ENCODE measurements at places on chromosomes 2 and 18. TPM values are rescaled to one million over a fixed set of nuclear protein-coding genes. Genes with fewer than 3 reads are reported as not detected.

GRCh38 chr2:212228743-212229171, 309.8 kb downstream of the ERBB4 start:
- DNase-seq = no peak

DNA sequence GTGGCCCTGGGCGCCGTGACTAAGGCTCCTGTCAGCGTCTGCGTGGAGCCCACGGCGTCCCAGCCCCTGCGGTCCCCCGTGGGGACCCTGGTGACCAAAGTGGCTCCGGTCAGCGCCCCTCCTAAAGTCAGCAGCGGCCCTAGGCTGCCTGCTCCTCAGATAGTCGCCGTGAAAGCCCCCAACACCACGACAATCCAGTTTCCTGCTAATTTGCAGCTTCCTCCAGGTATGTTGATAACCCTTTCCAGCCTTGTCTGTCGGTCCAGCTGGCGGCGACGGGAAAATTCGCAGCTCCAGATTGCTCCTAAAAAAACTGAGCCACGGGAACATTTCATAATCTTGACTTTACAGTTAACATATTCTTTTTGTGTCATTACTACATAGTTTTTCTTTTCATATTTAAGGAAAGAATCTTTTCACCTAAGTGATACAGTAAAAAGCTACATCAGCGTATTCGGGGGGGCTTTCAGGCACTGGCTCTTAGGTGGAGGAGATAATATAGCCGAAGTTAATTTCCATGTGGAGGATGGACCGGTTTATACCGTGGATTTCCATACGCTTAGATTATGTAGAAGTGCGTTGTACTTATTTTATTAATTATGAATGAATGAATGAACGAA, 916 bp downstream of the TAF4B start:
- DNase-seq = no peak

DNA sequence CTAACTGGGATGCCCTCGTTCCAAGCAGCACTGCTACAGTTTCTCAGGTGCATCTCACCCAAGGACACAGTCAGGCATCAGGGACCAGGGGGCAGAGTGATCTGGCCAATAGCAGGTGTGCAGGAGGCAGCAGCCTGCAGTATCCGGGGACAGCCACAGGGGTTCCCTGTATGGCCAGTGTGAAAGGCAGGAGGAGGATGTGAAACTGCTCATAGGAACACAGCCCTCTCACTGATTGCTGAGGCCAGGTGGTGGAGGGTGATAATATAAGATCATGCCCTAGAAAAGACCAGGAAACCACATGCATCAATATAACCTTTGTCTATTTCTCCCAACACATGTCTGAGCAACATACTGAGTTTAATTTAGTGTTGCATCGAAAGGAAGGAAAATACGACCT, 112.7 kb upstream of the TACR1 start:
- DNase-seq = peak; percentile 88

GRCh38 chr2:219460424-219460926, 25.8 kb downstream of the SPEG start:
- DNase-seq = peak; percentile 92

GRCh38 chr2:203797276-203797675, 70.3 kb upstream of the CTLA4 start:
- no peak for DNase-seq

GRCh38 chr2:27752551-27753237, 18.8 kb upstream of the MRPL33 start:
- DNase-seq = peak; percentile 84

- no peak for DNase-seq
Observed at GRCh38 chr2:159243529-159243928, 43.0 kb downstream of the WDSUB1 start.

GRCh38 chr2:63300835-63301234, 250.2 kb downstream of the OTX1 start:
- DNase-seq = peak; percentile 48

- peak; percentile 54 for DNase-seq
Observed at GRCh38 chr2:73232403-73233153, 461 bp downstream of the PRADC1 start.

DNA sequence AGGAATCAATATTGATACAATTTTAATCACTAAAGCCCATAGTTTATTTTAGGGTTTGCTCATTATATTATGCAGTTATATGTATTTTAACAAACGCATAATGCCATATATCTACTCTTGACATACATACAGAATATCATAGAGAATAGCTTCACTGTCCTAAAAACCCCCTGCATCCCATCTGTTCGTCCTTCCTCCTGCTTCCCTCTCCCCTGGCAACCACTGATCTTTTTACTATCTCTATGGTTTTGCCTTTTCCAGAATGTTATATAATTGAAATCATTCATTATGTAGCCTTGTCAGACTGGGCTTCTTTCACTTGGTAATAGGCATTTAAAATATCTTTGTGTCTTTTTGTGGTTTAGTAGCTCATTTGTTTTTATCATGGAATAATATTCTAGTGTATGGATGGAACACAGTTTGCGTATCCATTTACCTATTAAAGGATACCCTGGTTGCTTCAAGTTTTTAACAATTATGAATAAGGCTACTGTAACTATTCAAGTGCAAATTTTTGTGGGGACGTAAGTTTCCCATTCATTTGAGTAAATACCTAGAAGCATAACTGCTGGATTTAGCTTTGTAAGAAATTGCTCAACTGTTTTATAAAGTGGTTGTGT, 801.6 kb upstream of the GCFC2 start:
- DNase-seq = no peak

GRCh38 chr2:189751080-189751658, 11.4 kb downstream of the OSGEPL1 start:
- peak; percentile 79 for DNase-seq

GRCh38 chr2:177237932-177238331, 25.3 kb downstream of the HNRNPA3 start:
- DNase-seq = no peak

- DNase-seq = no peak
Observed at GRCh38 chr2:223597076-223597475, 5.1 kb downstream of the SCG2 start.

DNA sequence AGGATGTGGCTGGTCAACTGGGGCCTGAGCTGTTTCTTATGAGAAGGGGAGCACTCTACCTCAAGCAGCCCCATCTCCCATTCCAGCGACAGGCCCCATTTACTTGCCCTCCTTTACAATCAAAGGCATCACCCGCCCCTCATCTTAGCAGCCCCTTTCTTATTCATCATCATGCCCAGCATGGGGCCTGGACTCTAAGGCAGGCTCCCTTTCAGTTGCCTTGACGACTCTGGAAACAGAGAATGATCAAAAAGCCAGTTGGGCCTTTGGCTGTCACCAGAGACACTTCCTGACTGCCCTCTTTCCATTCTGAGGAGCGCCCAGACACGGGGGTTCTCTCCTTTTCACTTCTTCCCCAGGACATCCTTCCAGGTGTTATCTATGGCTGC, 11.2 kb downstream of the CELF4 start:
- DNase-seq = peak; percentile 92

DNA sequence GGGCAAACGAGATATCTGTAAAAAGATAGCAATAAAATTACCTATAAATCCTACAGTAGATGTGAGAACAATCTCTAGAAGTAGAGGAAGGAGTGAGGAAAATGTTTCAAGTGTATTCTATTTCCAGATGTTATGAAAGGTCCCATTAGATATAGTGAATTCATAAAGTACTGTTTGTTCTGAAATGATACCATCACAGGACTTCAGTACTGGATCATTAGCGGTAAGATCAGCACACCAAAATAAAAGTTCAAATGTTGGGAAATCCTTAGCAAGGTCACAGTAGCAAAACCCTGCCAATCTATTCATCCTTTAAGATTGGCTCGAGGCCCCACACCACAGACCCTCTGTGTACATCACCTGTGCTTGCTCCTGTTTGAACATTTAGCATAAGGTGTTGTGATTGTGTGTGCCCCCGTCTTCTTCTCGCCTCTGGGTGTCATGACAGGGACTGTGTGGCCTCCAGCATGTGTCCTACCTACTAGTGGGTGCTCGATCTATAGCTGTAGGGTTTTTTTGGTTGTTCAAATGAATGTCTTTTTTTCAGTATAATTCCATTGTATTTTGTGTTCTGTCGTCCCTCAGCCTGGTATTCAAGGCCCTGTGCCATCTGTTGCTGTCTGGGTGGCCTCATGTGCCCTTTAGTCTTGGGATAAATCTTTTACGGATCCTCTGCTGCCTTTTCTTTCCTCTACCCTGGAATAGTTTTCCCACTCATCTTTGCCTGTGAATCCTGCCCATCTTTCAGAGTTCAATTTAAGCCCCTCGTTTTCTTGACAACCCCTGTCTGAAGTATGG, 9.1 kb downstream of the MFSD6 start:
- DNase-seq = no peak

- DNase-seq = no peak
Observed at GRCh38 chr2:172307800-172308199, 119.6 kb upstream of the ITGA6 start.

RIT2 gene
- 0.36 TPM for total RNA-seq

CRYGC gene
- total RNA-seq = not detected

RANBP2 gene
- total RNA-seq = 89.6 TPM

DARS1 gene
- 80.3 TPM for total RNA-seq
